ENCODE measurements at places on chromosomes 3 and 15. TPM values are rescaled to one million over a fixed set of nuclear protein-coding genes. Genes with fewer than 3 reads are reported as not detected.
A peak's percentile ranks its signal among the peaks of the same experiment; 100 is the strongest.

- no peaks in the 10 kb centered on the region for H3K27me3 ChIP-seq
- no peak overlapping the region for H3K27ac ChIP-seq
- DNase-seq, result no peak
- no peaks in the 10 kb centered on the region for H3K36me3 ChIP-seq
- H3K4me3 ChIP-seq, result no peak overlapping the region
Measured at GRCh38 chr3:37214076-37214475, 39.7 kb upstream of the LRRFIP2 start.

GRCh38 chr3:45693941-45694521 is 4.8 kb downstream of the SACM1L start:
- H3K27ac ChIP-seq, result no peak overlapping the region
- no peaks in the 10 kb centered on the region for H3K36me3 ChIP-seq
- no peak overlapping the region for H3K4me3 ChIP-seq

GRCh38 chr3:154584974-154585373 is 155.0 kb upstream of the GPR149 start:
- no peak overlapping the region for H3K27ac ChIP-seq
- no peaks in the 10 kb centered on the region for H3K27me3 ChIP-seq
- H3K4me1 ChIP-seq, result no peaks in the 10 kb centered on the region
- no peaks in the 10 kb centered on the region for H3K36me3 ChIP-seq
- no peak for DNase-seq

- H3K36me3 ChIP-seq, result no peaks in the 10 kb centered on the region
- no peak overlapping the region for H3K4me3 ChIP-seq
- H3K4me1 ChIP-seq, result no peaks in the 10 kb centered on the region
- no peaks in the 10 kb centered on the region for H3K27me3 ChIP-seq
Measured at GRCh38 chr3:125245521-125245920, 33.0 kb upstream of the SLC12A8 start.

DNA sequence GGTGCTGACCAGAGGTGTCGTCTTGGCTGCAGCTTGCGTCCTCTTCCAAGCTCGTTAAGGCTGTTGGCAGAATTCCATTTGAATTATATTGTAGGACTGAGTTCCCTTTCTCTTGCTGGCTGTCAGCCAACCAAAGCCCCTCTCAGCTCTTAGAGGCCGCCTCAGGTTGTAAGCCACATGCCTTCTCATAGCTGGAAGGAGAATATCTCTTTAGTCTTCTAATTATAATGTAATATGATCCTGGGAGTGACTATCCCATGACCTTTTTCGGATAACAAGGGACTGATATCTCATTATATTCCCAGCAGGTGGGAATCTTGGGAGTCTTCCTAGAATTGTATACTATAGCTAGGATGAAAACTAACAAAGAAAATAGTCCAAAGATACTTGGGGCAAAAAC is 4.8 kb downstream of the SCG5 start:
- H3K4me3 ChIP-seq, result no peak overlapping the region
- peaks cover 6% of the 10 kb centered on the region for H3K27me3 ChIP-seq
- H3K4me1 ChIP-seq, result no peaks in the 10 kb centered on the region
- no peak overlapping the region for H3K27ac ChIP-seq
- no peak for DNase-seq

- DNase-seq, result no peak
- no peak overlapping the region for H3K4me3 ChIP-seq
- no peaks in the 10 kb centered on the region for H3K36me3 ChIP-seq
- H3K27me3 ChIP-seq, result peaks cover 4% of the 10 kb centered on the region
- no peaks in the 10 kb centered on the region for H3K4me1 ChIP-seq
- no peak overlapping the region for H3K27ac ChIP-seq
Measured at GRCh38 chr3:169822091-169822490, 9.4 kb upstream of the LRRC34 start.

DNA sequence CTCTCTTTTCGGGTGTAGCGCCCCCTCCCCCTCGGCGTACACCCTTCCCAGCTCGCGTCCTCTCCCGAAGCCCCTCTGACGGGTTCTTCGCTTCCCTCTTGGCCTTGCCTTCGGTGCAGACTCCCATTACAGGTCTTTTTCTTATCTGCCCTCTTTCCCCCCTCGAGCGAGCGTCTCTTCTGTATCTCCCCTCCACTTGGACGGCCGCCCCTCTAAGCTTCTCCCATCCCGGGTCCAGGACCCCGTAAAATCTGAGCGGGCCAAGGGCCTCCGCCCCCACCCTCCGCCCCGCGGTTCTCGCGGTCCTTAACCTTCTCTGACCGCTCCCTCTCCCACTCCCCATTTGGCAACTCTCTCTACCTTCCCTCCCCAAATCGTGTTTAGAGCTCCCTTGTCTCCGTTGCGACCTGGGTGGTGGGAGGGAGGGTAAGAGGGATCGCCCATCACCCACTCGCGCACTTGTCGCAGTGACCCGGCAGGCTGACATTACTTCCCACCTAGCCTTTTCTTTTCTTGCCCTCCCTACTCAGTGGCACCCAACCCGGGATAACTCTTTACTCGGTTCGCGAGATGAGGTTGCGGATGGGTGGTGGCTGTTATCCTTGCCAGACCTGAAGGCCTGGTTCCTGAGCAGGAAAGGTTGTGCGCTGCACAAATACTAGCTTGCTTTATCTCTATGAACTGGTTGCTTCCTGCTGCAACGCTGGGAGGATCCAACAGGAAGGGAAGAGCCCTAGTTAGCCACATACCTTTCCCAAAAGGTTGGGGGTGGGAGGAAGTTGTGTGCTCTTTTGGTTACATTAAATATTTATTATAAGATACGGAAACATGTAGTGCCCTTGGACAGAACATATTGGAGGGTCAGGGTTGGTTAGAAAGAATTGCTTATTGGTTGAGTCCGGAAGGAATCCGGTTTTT is 922 bp downstream of the RAB11A start:
- peak; percentile 81 for DNase-seq
- no peaks in the 10 kb centered on the region for H3K27me3 ChIP-seq

GRCh38 chr3:43956945-43957344 is 266.2 kb downstream of the ABHD5 start:
- H3K4me3 ChIP-seq, result no peak overlapping the region
- H3K27ac ChIP-seq, result no peak overlapping the region
- no peaks in the 10 kb centered on the region for H3K4me1 ChIP-seq
- no peak for DNase-seq
- no peaks in the 10 kb centered on the region for H3K36me3 ChIP-seq

DNA sequence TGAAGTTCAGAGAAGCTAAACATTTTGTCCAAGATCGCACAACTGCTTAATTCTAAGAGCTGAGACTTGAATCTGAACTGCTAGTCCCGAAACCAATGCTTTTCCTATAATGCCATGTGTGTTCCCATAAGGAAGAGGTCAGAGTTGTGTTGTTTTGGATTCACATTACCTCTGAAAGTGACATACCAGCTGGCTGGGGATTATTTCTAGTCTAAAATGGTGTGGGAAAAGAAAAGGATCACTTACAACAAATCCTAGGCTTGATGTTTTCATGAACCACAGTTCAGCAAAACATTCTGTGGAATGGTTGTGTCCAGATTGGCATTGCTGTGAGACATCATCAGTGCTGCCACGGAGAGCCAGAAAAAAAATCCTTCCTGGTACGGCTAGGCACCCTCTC is 35.0 kb upstream of the LRRC3B start:
- H3K4me3 ChIP-seq, result no peak overlapping the region
- H3K36me3 ChIP-seq, result no peaks in the 10 kb centered on the region
- no peaks in the 10 kb centered on the region for H3K27me3 ChIP-seq
- no peaks in the 10 kb centered on the region for H3K4me1 ChIP-seq

GRCh38 chr3:64392001-64392400 is 166.7 kb upstream of the PRICKLE2 start:
- no peak overlapping the region for H3K4me3 ChIP-seq
- no peak for DNase-seq
- H3K4me1 ChIP-seq, result no peaks in the 10 kb centered on the region

- H3K27me3 ChIP-seq, result no peaks in the 10 kb centered on the region
- H3K27ac ChIP-seq, result no peak overlapping the region
Measured at GRCh38 chr3:98730886-98731537, 32.1 kb upstream of the ST3GAL6 start.

DNA sequence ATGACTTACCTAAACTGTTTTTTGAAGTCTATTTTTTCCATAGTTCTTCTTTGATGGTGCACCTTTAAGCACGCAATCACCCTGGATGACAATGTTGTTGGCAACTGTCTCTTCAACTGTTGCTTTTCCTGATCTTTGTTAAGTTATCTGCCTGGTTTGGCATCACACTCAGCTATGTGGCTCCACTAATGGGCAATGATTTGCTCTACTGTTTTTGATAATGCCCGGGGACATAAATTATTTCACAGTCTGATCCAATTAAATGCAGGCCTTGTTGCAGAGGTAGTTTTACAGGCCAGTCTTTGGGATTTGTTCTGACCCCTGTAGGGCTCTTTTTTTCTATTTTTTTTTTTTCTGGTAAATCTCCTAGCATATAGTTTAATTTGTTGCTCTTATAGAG is 436.3 kb downstream of the ZNF385D start:
- no peak overlapping the region for H3K4me3 ChIP-seq
- no peak overlapping the region for H3K27ac ChIP-seq
- no peaks in the 10 kb centered on the region for H3K27me3 ChIP-seq
- no peaks in the 10 kb centered on the region for H3K36me3 ChIP-seq

DNA sequence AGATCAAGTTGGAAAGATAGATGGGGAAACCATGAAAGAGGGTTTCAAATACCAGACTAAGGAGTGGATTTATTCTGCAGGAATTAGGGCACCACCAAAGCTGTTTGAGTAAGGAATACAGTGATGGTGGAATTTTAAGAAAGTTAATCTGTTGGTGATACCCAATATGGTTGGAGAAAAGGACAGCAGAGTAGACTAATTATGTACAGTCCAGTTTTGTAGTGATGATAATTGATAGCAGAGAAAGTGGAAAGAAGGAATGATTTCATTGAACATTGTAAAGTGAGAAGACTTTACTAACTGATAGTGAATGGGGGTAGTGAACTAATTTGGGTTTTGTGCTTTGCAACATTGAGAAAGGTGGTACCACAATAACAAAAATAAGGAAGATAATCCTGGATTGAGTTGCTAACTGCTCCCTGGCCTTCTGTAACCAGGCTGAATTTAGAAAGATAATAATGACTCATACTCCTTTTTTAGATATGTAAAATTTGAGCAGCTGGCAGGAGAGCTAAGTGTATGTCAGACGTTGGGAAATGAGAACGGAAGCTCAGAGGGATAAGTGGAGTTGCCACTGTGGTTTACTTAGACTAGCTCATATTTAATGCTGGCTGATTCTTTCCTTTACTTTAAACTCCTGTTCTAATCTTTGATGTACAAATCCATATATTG is 16.9 kb downstream of the TCAIM start:
- H3K4me3 ChIP-seq, result no peak overlapping the region
- peaks cover 14% of the 10 kb centered on the region for H3K36me3 ChIP-seq
- DNase-seq, result no peak
- no peak overlapping the region for H3K27ac ChIP-seq
- H3K27me3 ChIP-seq, result no peaks in the 10 kb centered on the region
- peaks cover 13% of the 10 kb centered on the region for H3K4me1 ChIP-seq

DNA sequence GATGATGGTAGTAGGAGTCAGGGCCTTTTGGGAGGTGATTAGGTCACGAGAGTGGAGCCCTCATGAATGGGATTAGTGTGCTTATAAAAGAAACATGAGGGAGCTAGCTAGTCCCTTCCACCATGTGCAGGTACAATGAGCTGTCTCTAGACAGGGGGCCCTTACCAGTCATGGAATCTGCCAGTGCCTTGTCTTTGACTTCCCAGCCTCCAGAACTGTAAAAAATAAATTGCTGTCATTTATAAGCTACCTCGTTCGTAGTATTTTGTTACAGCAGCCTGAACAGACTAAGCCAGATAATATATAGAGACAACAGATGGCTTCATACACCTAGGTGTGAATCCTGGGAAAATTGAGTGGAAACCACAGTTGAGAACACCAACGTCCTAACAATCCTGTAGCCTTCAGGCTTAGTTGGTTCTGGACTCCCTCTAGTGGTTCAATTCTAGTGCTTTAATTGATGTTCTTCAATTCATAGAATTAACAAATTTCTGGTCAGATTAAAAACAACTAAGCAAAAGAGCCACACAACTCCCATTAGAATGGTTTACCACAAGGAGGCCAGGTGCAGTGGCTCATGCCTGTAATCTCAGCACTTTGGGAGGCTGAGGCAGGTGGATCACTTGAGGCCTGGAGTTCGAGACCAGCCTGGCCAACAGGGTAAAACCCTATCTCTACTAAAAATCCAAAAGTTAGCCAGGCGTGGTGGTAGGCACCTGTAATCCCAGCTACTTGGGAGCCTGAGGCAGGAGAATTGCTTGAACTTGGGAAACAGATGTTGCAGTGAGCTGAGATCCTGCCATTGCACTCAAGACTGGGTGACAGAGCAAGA is 21.3 kb upstream of the GATM start:
- H3K4me3 ChIP-seq, result no peak overlapping the region
- no peak overlapping the region for H3K27ac ChIP-seq
- H3K27me3 ChIP-seq, result no peaks in the 10 kb centered on the region
- no peaks in the 10 kb centered on the region for H3K36me3 ChIP-seq
- H3K4me1 ChIP-seq, result peaks cover 39% of the 10 kb centered on the region

- H3K27me3 ChIP-seq, result no peaks in the 10 kb centered on the region
Measured at GRCh38 chr3:129211772-129212171, 28.1 kb upstream of the CNBP start.

- no peaks in the 10 kb centered on the region for H3K4me1 ChIP-seq
- H3K27ac ChIP-seq, result no peak overlapping the region
- H3K27me3 ChIP-seq, result no peaks in the 10 kb centered on the region
- no peaks in the 10 kb centered on the region for H3K36me3 ChIP-seq
- no peak overlapping the region for H3K4me3 ChIP-seq
- no peak for DNase-seq
Measured at GRCh38 chr15:53457479-53457878, 302.0 kb downstream of the WDR72 start.

DNA sequence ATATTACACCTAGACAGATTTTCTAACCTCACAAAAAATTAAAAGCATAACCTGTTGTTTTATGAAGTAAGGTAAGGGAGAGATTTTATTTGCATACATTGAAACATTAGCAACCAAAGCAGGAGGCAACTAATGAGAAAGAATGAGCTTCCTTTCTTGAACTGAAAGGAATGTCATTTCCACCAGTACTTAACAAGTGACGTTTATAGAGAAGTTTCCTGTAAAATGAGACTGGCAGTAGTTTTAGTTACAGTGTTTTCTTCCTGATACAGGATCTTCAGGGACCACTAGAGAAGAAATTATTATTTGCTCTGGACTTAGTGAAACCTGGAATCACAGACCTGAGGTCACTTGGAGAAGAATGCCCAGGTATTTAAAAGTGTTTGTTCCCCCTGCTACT is 27.4 kb upstream of the FRMD5 start:
- H3K27ac ChIP-seq, result no peak overlapping the region
- no peak for DNase-seq
- no peaks in the 10 kb centered on the region for H3K36me3 ChIP-seq
- H3K27me3 ChIP-seq, result peaks cover 7% of the 10 kb centered on the region
- no peak overlapping the region for H3K4me3 ChIP-seq

CADM2 gene
- 0.68 TPM for total RNA-seq

BSN gene
- total RNA-seq, result 0.59 TPM

SLC22A13 gene
- total RNA-seq, result 0.21 TPM

COL6A5 gene
- total RNA-seq, result 0.32 TPM

ZCWPW2 gene
- 0.76 TPM for total RNA-seq

ZBED2 gene
- 2.3 TPM for total RNA-seq

EPHA3 gene
- 1.4 TPM for total RNA-seq

GATM gene
- total RNA-seq, result 159 TPM

Data from suprapubic skin (tissue), 4 donors.